ENCODE measurements at places on chromosomes 6 and 20.

DNA sequence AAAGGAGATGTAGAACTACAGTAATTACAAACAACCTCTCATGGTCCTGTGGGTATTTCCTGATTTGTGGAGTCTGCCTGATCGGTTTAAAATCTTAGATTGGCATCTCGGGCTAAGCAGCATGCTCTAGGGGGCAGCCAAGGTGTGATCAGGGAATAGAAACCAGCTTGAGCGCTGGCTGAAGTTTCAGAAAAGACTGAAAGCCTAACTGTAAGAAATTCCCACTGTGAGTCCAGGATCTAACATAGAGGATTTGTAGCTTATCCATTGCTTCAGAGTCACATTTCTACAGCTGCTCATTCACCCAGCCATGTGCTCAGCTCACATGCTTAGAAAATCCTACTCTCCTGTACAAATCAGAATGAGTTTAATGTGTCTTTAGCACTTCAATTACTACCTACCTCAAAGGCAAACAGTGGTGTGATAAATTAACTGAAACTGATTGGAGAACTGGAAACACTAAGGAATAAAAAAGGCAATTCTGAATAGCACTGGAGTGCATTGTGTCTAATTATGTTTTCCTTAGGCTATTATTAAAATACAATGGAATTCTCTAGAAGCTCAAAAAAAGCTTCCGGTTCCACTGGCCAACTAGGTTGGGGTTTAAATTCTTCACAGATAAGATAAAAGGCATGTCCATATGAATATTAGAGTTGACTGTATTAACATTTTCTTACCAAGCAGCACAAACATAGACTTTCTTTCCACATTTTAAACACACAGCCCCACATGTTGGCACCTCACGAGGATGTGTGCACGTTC lies 73.8 kb upstream of the MPC1 start:
- no peak for DNase-seq

DNA sequence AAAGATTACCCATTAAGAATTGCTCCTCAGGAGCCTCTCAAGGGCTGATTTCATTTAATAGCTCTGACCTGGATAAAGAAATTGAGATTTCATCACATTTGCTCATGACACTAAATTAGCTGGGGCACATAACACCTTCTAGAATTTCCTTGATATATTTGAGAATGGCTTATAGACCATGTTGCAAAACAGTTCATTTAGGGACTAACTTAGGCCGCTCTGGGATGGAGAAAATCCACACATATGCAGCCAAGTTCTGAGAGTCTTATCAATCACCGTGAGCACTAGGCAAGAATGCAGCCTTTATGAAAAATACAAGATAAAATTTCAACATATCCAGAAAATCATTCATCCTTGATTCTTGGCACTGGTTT lies 91.0 kb upstream of the MCHR2 start:
- no peak for DNase-seq

DNA sequence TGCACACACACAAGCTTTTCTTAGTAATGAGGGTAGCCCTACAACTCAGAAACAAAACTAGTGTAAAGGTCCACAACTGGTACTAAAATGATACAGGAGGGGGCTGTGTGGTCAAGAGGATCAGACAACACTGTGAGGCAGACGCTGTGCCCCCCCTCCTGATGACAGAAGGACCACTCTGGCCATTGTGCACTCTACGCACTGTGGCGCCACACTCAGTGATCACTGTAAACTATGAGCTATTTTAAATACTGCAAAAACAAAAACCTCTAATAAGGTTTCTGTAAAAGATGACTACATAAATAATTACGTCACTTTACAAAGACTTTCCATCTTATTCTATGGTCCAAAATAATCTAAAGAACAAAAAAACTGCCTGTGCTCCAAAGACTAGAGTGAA lies 96.1 kb downstream of the SLC23A2 start:
- no peak for DNase-seq

- no peak for DNase-seq
Observed at GRCh38 chr6:146426516-146426915, 117.1 kb upstream of the RAB32 start.

DNA sequence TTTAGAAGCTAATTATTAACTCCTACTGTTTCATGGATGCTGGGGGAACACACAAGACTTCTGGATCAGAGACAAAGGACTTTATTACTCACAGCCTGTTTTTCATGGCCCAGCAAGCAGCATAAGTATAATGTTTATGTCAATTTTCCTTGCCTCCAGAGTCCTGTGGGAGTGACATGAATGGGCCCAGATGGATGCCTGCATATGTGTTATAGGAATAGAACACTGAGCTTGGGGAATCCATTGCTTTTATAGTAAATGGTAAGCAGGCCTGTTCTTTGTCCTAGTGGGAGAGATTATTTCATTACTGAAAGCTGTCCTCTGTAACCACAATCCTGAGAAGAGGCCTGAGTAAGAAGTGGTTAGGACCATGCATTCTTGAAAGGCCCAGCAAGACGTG lies 25.6 kb downstream of the BLTP3A start:
- no peak for DNase-seq

- peak; percentile 47 for DNase-seq
Observed at GRCh38 chr20:31704225-31705119, 18.2 kb downstream of the BCL2L1 start.

DNA sequence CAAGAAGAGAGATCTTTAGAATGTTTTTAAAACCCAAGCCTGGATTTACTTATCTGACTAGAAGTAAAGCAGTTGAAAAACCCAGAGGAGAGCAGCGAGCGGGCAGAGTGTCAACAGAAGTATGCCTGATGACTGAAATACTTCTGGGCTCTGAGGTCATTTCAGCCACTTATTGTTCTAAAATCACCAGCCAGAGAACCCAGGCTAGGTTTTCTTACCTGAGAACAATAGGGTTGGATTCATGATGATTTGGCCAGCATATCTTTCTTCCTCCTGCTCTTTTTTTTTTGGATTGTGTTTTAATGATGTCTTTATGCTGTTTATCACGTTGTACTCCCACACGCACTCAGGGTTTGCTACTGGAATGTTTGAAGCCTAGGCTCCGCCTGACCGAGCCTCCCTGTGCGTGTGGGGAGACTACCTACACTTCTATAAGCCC lies 63.0 kb upstream of the KIF25 start:
- no peak for DNase-seq

DNA sequence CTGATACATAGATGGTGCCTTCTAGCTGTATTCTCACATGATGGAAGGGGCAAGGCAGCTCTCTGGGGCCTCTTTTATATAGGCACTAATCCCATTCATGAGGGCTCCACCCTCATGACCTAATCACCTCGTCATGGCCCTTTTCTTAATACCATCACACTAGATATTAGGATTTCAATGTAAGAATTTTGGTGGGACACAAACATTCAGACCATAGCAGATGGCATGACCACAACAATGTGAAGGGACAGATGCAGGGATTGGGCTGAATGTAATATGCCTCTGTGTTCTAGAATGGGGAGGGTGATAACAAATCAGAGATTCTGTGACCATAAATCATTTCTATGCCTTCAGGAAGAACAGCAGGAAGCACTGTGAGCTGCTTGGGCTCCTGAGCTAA lies 145.8 kb downstream of the LCA5 start:
- no peak for DNase-seq

DNA sequence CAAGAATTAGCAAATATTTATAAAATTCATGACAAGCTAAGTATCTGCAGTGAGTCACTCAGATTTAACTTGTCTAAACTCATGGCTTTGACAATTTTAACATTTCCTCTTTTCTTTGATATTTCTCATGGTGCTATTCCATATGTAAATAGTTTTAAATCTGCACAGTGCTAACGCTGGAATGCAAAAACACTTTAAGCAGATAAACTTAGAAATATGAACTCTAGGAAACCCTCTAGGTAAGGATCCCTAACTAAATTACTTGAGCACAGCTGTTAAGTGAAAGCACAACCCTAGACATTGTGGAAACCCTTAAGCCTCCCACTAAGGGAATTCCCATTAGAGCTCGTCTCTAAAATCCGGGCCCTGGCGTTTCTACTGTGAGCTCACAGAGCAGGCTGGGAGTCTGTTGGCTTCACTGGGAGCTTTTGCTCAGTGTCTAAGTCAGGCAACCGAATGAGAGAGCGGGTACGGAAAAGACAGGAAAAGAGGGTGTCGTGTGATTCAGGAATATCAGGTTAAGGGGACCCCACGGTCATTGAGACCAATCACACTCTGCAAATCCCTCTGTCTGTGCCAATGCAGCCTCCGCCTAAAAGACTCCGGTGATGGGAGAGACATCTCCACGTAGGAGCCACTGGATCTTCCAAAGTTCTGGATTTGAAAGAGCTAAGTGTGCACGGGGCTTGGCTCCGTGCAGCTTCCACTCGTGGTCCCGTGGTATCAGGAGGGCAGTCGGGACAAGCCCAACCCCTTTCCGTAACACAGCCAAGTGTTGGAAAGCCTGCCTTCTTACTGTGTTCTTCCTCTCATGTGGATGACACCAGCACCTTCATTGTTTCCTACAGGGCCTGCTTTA lies 112.3 kb upstream of the RPS6KA2 start:
- DNase-seq, result no peak

DNA sequence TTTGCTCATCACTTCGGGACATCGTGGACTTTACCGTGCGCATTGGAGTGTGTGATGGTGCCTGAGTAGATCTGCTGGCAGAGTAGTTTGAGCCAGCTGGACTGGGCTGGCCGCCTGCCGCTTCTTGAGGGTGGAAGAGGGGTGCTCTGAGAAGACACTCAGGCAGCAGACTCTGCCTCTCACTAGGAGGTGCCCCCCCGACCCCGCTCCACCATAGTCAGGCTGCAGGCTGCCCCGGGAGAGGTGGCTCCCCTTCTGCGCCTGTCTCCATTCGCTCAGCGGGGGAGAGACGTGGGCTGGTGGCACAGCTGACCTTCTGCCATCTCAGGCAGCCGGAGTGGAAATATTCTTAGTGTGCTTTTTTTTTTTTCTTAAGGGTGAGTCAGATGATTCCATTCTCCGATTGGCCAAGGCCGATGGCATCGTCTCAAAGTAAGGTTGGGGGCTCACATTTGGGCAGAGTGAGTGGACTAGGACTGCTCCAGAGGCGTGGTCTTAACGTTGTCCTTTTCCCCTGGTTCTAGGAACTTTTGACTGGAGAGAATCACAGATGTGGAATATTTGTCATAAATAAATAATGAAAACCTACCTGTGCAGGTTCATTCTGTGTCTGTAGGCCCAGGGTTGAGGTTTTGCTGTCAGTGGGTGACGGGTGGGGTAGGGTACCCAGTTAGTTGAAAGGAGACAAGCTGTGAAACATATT lies 1.2 kb downstream of the RPS21 start:
- no peak for DNase-seq

DNA sequence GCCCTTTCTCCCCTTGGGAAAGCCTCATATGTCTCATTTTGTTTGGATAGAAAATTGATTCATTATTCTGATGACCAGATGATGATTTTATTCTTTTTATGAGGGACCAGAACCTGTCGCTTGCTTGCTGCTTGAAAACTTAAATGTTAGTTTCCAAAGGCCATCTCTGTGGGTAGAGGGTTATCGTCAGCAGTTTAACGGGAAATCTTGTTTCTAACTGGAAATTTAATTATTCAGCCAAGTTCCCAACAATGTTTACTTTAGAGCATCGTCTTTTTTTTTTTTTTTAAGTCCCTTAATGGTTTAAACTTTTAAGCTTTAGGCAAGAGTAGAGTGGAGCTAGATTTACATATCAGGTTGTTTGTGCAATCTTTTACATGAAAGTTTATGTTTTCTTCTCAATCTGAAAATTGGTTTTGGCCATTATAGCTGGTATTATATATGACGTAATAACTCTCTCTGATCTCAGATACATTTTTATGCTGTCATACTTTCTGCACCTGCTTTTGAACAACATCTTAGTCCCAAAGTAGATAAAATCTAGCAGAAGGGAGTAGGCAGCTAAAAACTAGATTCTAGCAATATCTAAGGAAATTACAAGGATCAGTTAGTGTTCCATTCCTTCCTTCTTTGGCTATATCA lies 93.9 kb downstream of the FOXO3 start:
- DNase-seq, result no peak

DNA sequence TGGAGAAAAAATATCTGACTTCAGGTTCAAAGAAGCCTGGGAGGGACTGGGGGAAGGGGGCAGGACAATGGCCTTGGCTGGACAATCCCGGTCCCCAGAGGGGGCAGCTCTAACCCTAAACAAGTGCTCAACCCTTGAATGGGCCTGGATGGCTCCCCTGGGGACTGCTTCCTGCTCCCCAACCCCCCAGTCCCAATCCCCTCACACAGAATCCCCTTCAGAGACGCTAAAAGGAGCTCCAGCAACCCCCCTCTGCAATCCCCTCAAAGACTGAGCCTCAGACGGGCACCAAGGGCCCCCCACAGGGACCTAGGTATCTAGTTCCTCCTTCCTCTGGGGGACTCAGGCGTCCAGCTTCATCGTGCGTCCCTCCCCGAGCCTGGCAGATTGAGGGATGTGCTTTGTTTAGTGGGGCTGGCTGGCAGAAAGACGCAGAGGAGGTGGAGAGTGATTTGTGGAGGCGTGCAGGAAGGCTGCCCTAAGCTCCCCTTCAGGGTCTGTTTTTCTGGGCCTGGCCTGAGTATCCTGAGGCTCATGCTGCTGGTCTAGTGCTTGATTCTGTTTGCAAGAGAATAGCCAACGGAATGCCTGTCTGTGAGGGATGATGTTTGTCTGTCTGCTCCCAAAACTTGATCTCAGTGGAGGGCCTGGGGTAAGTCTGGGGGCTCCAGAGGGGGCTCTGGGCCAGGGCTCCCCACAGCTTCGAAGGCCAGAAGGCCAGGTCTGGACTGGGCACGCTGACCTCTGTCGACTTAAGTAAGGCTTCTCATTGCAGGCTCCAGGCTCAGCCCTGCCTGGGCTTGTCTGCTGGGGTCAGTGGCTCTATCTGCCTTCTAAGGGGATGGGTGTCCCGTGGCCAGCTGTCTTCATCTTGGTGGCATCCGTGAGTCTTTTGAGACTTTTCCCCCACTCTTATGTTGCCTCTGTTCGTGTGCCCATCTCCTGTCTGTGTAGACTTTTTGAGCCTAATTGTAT lies 1.7 kb upstream of the POU5F1 start:
- no peak for DNase-seq

- DNase-seq, result no peak
Observed at GRCh38 chr6:40328386-40328985, 258.7 kb downstream of the LRFN2 start.

DNA sequence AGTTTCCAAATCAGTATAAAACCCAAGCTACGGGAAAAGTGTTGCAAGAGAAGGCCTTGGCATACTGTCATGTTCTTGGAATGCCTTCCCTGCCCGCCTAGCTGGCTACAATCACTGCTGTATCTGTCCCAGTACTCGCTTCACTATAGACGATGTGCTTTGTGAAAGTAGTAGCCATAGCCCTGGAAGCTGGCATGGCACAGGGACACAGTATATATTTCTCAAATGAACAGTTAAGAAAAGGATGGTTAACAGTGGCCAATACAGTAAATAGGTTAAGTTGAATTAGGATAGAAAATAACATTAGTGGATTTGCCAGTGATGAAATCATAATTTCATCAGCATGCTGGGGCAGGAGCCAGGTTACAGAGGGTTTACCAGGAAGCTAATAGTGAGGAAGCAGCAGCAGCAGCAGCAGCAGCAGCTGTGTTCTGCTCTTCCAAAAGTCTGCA lies 499.3 kb downstream of the CDKAL1 start:
- peak; percentile 78 for DNase-seq

- no peak for DNase-seq
Observed at GRCh38 chr6:31588871-31589650, 3.0 kb downstream of the LST1 start.

- no peak for DNase-seq
Observed at GRCh38 chr6:105593805-105594671, 191.2 kb upstream of the PREP start.
